ENCODE measurements at places on chromosomes 5 and 9.

DNA sequence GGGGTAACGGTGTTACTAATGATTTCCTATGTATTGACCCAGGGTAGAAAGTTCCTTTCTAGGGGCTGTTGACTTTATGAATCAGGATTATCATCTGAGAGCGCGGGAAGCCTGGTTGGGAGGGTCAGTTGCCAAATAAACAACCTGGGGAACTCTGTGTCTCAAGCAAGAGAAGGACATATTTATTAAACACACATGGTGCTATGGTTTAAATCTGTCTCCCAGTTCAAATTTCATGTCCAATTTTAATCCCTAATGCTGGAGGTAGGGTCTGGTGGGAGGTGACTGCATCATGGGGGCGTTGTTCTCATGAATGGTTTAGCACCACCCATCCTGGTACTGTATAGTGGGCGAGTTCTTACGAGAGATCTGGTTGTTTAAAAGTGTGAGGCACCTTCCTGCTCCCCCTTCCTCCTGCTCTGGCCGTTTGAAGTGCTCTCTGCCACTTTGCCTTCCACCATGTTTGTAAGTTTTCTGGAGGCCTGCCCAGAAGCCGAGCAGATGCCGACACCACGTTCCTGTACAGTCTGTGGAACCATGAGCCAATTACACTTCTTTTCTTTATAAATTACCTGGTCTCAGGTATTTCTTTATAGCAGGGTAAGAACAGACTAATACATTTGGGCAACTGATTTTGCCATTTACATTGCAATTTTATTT, 19.7 kb upstream of the GAS1 start:
- DNase-seq: no peak

- DNase-seq: no peak
Observed at GRCh38 chr5:139764886-139765408, 30.7 kb upstream of the PSD2 start.

DNA sequence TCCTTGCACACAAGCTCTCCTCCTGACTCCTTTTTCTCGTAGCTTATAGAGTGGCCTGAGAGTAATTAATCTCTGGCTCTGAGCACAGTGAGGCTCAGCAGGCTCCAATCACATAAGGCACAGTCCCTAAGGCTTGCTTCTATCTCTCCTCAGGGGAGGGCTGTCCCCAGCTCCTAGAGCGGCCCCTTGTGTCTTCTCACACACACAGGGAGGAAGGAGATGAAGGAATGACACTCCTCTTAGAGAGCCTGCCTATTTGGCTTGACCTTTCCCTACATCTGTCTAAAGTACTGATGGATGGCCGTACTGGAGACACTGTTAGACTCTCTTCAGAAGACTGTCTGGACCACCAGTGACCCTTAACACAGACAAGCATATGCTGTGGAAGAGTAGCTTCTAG, 12.9 kb downstream of the TAS2R1 start:
- DNase-seq: no peak

DNA sequence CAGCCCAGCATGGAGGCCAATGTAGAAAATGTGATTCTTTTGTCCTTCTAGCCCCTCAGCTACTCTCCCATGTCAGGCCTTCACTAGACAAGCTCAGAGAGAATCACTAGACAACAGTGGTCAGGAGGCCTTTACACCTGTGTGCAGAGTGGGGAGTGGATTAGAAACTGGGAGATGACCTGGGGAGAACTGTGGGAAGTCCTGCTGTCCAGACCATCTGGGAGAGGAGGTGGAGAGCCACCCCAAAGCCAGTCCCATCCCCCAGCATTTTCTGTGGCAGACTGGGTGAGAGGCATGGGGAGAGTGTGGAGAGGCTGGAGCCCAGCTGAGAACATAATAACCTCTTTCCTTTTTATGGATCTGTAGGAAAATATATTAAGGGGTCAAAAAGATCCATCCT, 452.0 kb upstream of the DMAC1 start:
- no peak for DNase-seq

DNA sequence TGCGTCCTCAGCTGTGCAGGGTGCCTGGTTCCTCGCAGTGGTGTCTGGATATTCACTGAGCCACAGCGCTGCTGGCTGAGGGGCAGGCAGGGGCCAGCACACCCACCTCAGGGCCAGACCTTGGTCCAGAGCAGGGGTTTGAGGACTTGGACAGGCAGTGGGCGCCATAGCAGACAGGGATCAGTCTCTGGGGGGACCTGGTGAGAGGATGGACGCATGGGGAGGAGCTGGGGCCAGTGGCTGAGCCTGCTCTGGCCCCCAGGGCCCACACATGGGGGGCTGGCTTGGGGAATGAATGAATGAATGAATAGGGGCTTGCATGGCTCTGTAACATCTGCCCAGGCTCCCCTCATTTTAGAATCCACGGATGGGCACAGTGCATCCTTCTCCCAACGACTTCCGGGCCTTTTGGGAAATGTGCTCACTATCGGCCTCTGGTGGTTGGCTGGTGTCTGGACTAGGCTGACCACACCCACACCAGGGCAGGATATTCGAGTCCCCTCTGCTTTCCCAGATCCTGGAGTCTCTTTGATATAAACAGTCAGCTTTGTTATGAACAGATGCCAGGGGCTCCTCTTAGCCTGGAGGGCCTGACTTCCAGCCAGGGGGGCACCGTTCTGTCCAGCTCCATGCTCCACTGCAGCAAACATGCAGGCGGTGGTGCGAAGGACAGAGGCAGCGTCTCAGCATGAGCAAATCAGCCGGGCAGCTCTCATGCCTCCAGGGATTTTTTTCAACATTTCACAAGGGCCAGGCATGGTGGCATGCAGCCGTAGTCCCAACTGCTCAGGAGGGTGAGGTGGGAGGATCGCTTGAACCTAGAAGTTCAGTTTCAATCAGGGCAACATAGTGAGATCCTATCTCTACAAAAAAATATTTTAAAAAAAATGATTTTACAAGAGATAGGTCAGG, 62.6 kb downstream of the NEK6 start:
- DNase-seq: peak; percentile 60

DNA sequence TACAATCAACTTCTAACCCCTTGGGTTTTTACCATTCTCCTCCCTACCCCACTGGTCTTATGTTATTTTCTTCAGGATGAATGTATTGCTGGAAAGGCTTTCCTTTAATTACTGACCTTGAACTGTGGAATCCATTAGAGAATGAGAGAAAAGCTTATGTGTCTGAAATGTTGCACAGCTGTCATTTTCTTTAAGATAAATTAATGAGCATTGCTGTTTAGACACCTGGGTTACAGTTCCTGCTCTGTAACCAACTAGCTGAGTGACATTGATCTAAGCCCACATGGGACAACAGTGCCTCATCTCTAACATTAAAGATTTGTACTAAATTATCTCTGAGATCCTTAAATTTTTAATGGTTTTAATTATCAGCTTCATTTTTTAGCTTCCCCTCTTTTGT, 507.0 kb downstream of the TAF11L14 start:
- no peak for DNase-seq

GRCh38 chr9:92133949-92134604, 18.9 kb upstream of the SPTLC1 start:
- DNase-seq: peak; percentile 80

GRCh38 chr5:178206166-178207101, 2.1 kb downstream of the HNRNPAB start:
- DNase-seq: peak; percentile 49

- DNase-seq: no peak
Observed at GRCh38 chr5:150557509-150557872, 49.6 kb downstream of the NDST1 start.

DNA sequence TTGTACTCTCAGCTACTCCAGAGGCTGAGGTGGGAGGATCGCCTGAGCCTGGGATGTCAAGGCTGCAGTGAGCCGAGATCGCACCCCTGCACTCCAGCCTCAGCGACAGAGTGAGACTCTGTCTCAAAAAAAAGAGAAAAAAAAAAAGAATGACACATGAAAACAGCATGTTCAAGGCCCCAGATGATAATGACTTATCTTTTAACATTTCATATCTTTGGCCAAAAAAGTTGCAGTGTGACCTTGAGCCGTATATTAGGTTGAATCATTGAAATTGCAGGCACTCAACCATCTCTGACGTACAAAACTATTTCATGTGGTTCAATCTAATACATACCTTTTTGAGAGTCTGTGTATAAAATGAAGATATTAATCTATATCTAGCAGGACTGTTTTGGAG, 79.1 kb upstream of the CPEB4 start:
- DNase-seq: no peak

DNA sequence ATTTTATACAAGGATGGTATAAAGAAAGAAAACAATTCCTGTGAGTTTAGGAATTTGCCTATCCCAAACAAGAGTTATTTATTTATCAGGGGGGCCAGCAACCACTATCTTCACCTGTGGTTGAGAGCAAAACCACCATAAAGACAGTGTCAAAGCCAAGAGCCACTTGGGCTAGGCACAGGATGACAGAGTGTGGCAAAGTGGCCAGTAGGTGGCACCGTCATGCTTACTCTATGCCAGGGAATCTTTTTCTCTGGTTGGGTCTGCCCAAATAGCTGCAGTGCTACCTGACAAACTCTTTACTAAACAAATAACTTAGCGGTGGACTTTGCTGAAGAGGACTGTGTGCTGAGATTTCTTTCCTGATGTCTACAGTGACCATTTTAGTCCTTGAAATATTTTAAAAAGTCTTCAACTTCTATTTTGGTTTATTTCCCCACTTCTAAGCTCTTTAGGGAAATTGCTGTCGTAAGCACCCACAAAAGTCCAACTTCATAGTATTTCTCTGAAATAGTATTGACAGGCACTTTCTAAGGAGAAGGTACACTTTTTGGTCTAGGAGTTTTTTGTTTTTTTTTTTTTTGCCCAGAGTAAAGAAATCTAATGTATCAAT, 285.0 kb downstream of the RFX3 start:
- peak; percentile 66 for DNase-seq

GRCh38 chr5:15474143-15474719, 25.7 kb upstream of the FBXL7 start:
- DNase-seq: no peak

GRCh38 chr9:81108821-81109220, 580.5 kb downstream of the TLE1 start:
- no peak for DNase-seq

DNA sequence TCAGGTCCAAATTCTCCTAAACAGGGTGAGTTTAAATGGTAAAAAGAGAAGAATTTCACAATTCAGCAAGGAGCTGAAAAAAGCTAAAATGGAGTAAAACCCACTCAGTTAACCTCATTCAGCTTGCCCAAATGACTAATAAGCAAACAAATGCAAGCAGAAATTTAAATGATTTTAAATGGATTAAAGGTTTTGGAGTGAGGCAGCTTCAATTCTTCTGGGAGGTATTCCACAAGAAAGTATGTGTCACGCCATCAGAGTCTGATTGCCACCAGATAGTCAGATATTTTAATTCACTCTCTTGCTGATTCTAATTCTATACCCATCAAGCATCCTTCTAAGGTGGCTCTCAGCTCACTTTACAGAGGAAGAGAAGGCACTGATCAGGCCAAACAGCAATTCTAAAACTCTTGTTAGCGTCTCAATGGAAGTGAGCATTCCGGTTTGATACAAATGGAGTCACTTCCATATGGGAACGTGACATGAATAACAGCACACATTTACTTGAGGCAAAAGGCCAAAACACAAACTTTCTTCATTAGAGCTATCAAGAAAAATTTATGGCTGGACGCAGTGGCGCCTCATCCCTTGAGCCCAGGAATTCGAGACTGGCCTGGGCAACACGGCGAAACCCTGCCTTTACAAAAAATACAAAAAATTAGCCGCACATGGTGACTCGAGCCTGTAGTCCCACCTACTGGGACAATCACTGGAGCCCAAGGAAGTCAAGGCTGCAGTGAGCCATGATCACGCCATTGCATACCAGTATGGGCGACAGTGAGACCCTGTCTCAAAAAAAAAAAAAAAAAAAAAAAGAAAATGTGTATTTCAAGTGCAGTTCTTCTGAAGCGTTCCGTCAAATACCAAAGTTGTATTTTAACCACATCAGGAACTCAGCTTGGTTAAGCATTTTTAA, 2.0 kb downstream of the CLK4 start:
- no peak for DNase-seq

GRCh38 chr9:135888126-135888765, 19.1 kb downstream of the CAMSAP1 start:
- no peak for DNase-seq

DNA sequence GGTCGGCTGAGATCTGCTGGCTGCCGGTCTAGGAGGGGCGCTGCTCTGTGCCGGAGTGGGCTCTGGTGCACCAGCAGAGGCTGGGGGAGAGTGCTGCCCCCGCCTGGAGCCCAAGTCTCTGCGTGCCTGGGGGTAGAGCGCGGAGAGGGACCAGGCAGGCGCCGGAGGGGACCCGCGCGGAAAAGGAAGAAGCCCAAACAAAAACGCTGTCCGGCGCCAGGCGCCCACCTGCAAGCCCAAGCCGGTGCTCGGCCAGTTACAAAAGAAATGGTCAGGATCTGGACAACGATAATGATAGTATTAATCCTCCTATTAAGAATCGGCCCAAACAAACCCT, 571 bp upstream of the S1PR3 start:
- no peak for DNase-seq

DNA sequence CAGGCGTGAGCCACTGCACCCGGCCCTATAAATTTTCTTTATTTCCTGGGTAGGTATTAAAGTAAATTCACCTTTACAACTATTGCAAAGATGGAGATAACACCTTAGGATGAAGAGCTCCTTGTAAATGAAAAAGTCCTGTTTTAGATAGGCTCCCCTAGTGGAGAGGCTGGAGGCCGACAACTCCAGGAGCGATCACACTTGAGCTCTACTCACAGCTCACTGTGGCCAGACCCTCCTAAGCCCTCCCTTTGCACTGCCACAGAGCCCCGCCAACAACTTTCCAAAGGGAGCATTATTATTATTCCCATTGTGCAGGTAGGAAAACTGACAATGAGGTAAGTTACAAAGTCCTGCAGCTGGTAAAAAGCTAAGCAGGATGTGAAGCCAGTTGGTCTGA, 139.1 kb upstream of the ERCC6L2 start:
- DNase-seq: no peak

- no peak for DNase-seq
Observed at GRCh38 chr5:99331061-99331460, 402.3 kb upstream of the CHD1 start.

DNA sequence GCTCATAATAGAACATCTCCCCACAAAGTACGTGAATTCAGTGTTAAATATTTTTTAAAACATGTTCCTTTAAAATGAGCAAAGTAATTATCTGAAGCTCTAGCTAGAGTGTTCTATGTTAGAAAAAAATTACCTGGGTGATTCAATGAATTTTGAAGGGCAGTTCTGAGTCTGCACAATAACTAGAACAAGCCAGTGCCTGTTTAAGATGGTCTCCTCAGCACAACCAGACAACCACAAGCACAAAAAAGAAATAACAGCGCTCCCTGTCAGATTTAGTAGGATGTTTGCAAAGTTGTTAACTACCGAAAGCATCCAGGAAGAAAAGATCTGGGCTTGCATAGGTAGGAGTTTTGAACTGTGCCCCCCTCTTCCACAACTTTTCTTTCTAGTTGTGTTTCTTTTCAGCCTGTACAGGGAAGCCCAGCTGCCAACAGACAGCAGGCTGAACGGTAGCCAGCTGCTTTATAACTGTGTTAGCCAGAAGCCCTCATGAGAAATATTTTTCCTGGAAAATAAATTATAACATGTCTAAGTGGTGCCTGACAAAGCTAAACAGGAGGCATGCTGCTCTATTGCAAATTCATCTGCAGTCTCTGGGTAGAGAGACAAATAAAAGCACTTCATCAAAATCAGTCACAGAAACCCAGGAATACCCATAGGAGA, 1026.9 kb downstream of the MAT2B start:
- DNase-seq: no peak

All from Peyer's patch (tissue), 4 donors.